ENCODE measurements at places on chromosomes 4 and X. TPM values are rescaled to one million over a fixed set of nuclear protein-coding genes. Genes with fewer than 3 reads are reported as not detected.
A peak's percentile ranks its signal among the peaks of the same experiment; 100 is the strongest.

ADAM29 gene
- not detected for total RNA-seq

GRCh38 chr4:105630670-105631655 lies 77.5 kb downstream of the INTS12 start:
- no peak for DNase-seq
- H3K36me3 ChIP-seq = no peaks in the 10 kb centered on the region
- no peak overlapping the region for H3K27ac ChIP-seq
- H3K4me3 ChIP-seq = no peak overlapping the region
- peaks cover 25% of the 10 kb centered on the region for H3K4me1 ChIP-seq
- H3K27me3 ChIP-seq = no peaks in the 10 kb centered on the region

GEMIN8 gene
- total RNA-seq = 20.8 TPM

FABP2 gene
- not detected for total RNA-seq

GRCh38 chr4:2871466-2871865 lies 27.8 kb downstream of the ADD1 start:
- no peak overlapping the region for H3K4me3 ChIP-seq
- H3K36me3 ChIP-seq = no peaks in the 10 kb centered on the region
- H3K4me1 ChIP-seq = peaks cover 3% of the 10 kb centered on the region
- no peak for DNase-seq
- H3K27ac ChIP-seq = no peak overlapping the region
- H3K27me3 ChIP-seq = no peaks in the 10 kb centered on the region

PLRG1 gene
- total RNA-seq = 60.5 TPM

- H3K27ac ChIP-seq = no peak overlapping the region
- H3K36me3 ChIP-seq = no peaks in the 10 kb centered on the region
- no peak overlapping the region for H3K4me3 ChIP-seq
- H3K4me1 ChIP-seq = no peaks in the 10 kb centered on the region
Measured at GRCh38 chr4:82611527-82611926, 49.7 kb upstream of the TMEM150C start.

- H3K36me3 ChIP-seq = no peaks in the 10 kb centered on the region
- no peaks in the 10 kb centered on the region for H3K27me3 ChIP-seq
- no peak for DNase-seq
Measured at GRCh38 chr4:84379917-84380641, 119.0 kb downstream of the NKX6-1 start.

- no peaks in the 10 kb centered on the region for H3K36me3 ChIP-seq
- H3K27ac ChIP-seq = no peak overlapping the region
- H3K4me1 ChIP-seq = no peaks in the 10 kb centered on the region
- H3K27me3 ChIP-seq = no peaks in the 10 kb centered on the region
- H3K4me3 ChIP-seq = no peak overlapping the region
Measured at GRCh38 chrX:37686996-37687395, 1.4 kb downstream of the XK start.

- H3K4me3 ChIP-seq = no peak overlapping the region
- peaks cover 79% of the 10 kb centered on the region for H3K4me1 ChIP-seq
- no peak for DNase-seq
Measured at GRCh38 chr4:112279882-112280315, 5.8 kb downstream of the TIFA start.

GRCh38 chr4:108473163-108473720 lies 147.1 kb upstream of the RPL34 start:
- H3K4me3 ChIP-seq = no peak overlapping the region
- no peaks in the 10 kb centered on the region for H3K4me1 ChIP-seq
- no peaks in the 10 kb centered on the region for H3K36me3 ChIP-seq
- H3K27me3 ChIP-seq = no peaks in the 10 kb centered on the region
- no peak overlapping the region for H3K27ac ChIP-seq

DNA sequence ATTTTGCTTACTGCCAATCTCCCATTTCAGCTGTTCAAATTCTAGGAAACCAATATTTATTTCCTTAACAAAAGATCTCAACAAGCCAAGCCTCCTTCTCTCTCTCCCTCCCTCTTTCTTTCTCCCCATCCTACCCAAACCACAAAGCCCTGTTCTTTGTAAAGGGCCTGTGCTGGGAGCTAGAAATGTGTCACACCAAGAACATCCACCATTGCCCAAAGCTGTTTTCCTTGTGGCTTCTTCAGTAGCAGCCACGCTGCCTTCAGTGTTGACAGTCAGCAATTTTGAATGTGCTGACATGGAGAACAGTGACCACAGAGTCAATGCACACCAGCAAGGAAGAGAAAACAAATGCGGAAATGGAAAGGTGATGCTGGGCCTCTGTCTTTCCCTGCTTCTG lies 203.0 kb downstream of the MAML3 start:
- H3K4me1 ChIP-seq = no peaks in the 10 kb centered on the region
- H3K36me3 ChIP-seq = no peaks in the 10 kb centered on the region
- DNase-seq = no peak
- no peak overlapping the region for H3K4me3 ChIP-seq
- H3K27ac ChIP-seq = no peak overlapping the region

DNA sequence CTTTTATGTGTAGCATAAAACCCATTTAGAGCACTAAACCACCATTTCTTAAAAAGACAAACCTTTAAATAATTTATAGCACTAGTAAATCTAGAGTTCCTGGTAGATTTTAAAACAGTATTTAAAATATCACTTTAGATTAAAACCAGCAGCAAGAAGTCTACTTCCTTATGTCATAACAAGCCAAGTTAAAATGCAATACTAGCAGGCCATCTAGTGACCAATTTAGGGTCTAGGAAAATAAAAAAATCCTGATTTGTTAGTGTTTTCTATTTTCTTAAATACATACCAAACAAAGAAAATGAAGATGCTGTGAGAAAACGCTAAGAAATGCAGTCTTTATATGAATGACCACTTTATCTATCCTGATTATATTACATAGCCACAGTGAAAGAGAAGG lies 53.9 kb downstream of the PAPSS1 start:
- no peak overlapping the region for H3K4me3 ChIP-seq
- peaks cover 6% of the 10 kb centered on the region for H3K4me1 ChIP-seq
- no peak for DNase-seq
- H3K27ac ChIP-seq = no peak overlapping the region
- H3K27me3 ChIP-seq = no peaks in the 10 kb centered on the region
- peaks cover 18% of the 10 kb centered on the region for H3K36me3 ChIP-seq

- peaks cover 28% of the 10 kb centered on the region for H3K4me1 ChIP-seq
- H3K36me3 ChIP-seq = peaks cover 36% of the 10 kb centered on the region
- peak overlapping the region; percentile 98 for H3K27ac ChIP-seq
- H3K4me3 ChIP-seq = no peak overlapping the region
Measured at GRCh38 chr4:2937986-2938385, 25.2 kb downstream of the NOP14 start.

NLRP2B gene
- total RNA-seq = not detected

GRCh38 chrX:63686878-63687714 lies 97.9 kb downstream of the ARHGEF9 start:
- H3K27ac ChIP-seq = no peak overlapping the region
- no peak for DNase-seq
- no peaks in the 10 kb centered on the region for H3K36me3 ChIP-seq
- H3K27me3 ChIP-seq = no peaks in the 10 kb centered on the region

DNA sequence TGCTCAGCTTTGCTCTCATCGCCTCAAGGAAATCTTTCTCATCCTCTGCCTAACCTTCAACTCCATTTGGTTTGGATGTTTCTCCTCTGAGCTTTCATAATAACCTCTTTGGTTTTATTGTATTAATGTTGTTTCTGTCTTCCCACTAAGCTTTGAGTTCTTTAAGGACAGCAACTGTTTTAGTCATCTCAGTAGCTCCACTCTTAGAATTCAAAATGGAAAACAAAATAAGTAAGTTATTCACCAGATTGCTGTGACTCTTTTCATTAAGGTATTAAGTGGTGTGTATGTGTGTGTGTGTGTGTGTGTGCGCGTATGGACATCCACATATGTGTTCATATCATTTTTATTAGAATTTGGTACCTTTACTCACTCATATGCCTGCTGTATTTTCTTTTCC lies 279.2 kb upstream of the BOD1L1 start:
- H3K27ac ChIP-seq = no peak overlapping the region
- no peak overlapping the region for H3K4me3 ChIP-seq
- no peak for DNase-seq
- no peaks in the 10 kb centered on the region for H3K27me3 ChIP-seq
- no peaks in the 10 kb centered on the region for H3K36me3 ChIP-seq

GRCh38 chr4:2798399-2799223 lies 5.7 kb downstream of the SH3BP2 start:
- H3K36me3 ChIP-seq = no peaks in the 10 kb centered on the region
- no peak for DNase-seq
- H3K4me3 ChIP-seq = no peak overlapping the region
- H3K27ac ChIP-seq = peak overlapping the region; percentile 76
- H3K27me3 ChIP-seq = no peaks in the 10 kb centered on the region

DNA sequence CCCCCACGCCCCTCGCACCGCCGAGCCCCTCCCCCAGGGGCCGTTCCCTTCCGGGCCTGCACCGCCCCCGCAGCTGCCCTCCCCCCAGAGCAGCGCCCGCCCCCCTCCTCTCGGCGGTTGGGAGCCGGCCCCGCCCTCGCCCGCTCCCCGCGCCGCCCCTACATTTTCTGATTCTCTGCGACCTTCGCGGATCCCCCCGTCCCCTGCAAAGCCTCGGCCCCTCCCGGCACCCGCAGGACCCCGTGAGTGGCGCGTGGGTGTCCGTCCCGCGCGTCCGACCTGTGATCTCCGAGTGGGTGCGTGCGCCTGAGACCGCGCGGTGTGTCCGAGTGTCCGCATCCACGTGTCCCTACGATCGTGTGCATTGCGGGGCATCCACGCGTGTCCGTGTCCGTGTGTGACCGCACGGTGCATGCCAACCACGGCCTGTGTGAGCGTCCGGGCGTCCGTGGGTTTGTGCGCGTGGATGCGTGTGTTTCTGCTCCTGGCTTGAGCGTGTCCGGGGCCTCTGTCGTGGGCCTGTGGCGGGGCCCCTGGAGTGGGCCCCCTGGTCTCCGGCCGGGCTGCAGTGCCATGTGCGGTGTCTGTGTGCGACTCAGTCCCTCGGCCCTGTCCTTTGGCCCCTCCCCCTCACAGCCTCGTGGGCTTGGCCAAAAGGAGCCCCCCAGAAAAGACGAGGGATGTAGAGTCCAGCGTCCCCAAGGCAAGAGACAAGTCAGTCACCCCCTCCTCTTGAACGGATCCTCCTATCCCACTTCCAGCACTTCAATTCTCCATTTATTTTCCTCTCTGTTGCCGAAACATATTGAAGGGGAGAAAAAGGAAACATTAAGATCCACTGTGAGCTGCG lies 8.8 kb upstream of the NKX1-1 start:
- no peaks in the 10 kb centered on the region for H3K4me1 ChIP-seq
- H3K36me3 ChIP-seq = no peaks in the 10 kb centered on the region
- DNase-seq = no peak

DNA sequence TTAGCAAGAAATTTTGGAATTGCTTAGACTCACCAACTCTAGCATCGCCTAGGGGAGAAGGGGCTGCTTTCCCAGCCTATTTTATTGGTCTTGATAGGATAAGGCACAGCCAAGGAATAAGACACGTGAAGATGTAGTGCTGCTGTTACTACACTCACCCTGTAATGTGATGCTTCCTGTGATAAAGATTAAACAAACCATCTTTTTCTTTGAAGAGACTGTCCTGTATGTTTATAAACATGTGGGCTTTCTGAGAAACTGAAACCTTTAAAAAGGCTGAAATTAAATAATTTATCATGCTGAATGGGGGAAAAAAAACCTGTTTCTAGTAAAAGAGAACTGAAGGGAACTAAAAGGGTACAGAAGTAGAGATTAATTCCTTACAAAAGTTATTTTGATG lies 13.2 kb downstream of the TAPT1 start:
- no peak for DNase-seq
- H3K4me1 ChIP-seq = no peaks in the 10 kb centered on the region
- H3K27ac ChIP-seq = no peak overlapping the region

CTSO gene
- 11.3 TPM for total RNA-seq

DUSP9 gene
- total RNA-seq = 0.38 TPM

NSG1 gene
- 32.9 TPM for total RNA-seq

CD40LG gene
- total RNA-seq = 0.67 TPM

DCAF12L1 gene
- total RNA-seq = not detected

GRCh38 chr4:46793036-46793435 lies 116.0 kb downstream of the COX7B2 start:
- H3K36me3 ChIP-seq = no peaks in the 10 kb centered on the region
- H3K4me3 ChIP-seq = no peak overlapping the region
- H3K27me3 ChIP-seq = no peaks in the 10 kb centered on the region
- H3K27ac ChIP-seq = no peak overlapping the region

DNA sequence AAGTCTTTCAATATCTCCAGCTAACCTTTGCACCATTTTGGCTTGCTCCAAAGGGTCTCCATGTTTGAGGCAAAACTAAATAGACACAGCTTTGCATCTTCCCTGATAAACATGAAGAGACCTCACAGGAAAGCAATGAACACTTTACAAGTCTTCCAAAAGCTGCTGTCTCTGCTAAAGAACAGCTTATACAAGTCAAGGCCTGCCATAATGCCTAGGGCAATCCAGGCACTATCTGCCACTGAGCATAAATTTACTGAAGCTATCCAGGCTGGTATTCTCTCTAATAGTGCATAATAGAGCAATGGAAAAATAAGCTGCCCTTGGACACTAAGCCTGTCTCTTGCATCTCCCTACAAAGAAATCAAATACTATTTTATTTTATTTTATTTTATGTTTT lies 60.1 kb upstream of the S100G start:
- no peak overlapping the region for H3K4me3 ChIP-seq
- H3K36me3 ChIP-seq = no peaks in the 10 kb centered on the region
- no peaks in the 10 kb centered on the region for H3K4me1 ChIP-seq

DNA sequence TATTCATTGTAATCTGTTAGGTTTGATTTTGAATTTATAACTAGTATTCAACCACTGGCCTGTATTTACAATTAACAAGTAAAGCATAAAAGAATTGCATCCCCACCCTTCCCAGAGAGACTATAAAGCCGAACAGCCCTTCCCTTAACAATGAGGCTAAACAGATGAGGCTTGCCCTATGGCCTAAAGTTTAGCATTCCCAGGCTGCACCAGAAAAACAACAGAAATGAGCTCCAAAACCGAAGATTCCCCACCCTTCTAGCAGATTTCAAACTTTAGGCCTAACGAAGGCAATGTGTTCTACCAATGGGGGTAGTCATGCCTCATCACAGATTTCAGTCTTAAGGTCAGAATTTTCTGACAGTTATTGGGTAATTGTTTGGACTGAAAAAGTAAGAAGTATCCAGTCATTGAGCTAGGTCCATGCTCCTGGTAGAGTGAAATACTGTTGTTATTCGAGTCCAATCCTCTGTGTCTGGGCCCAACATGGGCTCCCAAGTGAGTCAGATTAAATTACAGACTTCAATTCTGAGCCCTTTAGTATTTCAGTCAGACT lies 197.6 kb downstream of the ANTXR2 start:
- no peaks in the 10 kb centered on the region for H3K4me1 ChIP-seq
- no peak overlapping the region for H3K4me3 ChIP-seq
- no peaks in the 10 kb centered on the region for H3K27me3 ChIP-seq
- no peak for DNase-seq
- no peaks in the 10 kb centered on the region for H3K36me3 ChIP-seq

LRAT gene
- 0.19 TPM for total RNA-seq

TMPRSS11A gene
- 153 TPM for total RNA-seq
